Stimulated activated naive B cell treated with anti-CD40 and anti-IgM and Interleukin-4, amounts not matched to agents 10 μg/mL and 1 μg/mL and 100 μg/mL, for 72 hours (primary cell): ENCODE measurements at places on chromosomes 2 and 18.

DNA sequence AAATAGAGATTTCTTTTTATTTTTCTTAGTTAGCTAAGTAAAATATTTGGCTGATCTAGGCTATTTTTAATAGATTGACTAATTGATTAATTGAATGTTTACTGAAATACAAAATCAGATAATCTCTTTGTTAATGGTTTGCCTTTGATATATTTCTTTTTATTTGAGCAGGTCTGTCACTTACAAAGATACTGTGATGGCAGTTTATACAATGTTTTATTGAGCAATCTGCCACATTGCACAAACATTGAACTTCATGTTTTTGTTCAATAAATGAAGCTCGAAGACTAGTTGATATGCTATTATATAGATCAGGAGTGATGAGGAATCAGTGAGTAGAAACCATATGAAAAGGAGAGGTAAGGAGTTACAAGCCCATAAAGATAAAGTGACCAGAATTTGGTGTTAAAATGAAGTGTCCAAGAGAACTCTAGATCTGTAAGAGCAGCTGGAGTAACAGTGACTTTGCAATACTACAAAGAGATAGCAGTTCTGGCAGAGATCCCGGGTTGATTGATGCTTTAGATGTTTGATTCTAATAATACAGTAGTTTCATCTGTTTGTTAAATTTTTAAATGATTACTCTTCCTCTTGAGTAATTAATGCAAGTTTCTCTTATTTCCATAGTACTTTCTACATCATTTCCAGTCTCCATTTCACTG, 574.2 kb downstream of the CCDC85A start:
- DNase-seq = no peak

- no peak for DNase-seq
Observed at GRCh38 chr2:10119601-10120157, 2.9 kb upstream of the RRM2 start.

GRCh38 chr2:86064006-86064405, 41.7 kb downstream of the POLR1A start:
- no peak for DNase-seq

DNA sequence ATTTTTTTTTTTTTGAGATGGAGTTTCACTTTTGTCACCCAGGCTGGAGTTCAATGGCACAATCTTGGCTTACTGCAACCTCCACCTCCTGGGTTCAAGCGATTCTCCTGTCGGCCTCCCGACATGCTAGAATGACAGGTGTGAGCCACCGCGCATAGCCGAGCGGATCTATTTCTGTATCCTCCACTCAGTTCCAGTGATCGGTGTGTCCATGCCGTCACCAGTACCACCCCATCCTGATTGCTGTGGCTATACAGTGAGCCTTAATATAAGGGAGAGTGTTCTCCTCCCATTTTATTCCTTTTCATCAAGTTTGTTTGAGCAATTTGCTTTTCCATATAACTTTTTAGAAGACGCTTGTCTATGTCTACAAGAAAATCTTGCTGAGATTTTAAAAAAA, 35.2 kb downstream of the RFX8 start:
- DNase-seq = no peak

DNA sequence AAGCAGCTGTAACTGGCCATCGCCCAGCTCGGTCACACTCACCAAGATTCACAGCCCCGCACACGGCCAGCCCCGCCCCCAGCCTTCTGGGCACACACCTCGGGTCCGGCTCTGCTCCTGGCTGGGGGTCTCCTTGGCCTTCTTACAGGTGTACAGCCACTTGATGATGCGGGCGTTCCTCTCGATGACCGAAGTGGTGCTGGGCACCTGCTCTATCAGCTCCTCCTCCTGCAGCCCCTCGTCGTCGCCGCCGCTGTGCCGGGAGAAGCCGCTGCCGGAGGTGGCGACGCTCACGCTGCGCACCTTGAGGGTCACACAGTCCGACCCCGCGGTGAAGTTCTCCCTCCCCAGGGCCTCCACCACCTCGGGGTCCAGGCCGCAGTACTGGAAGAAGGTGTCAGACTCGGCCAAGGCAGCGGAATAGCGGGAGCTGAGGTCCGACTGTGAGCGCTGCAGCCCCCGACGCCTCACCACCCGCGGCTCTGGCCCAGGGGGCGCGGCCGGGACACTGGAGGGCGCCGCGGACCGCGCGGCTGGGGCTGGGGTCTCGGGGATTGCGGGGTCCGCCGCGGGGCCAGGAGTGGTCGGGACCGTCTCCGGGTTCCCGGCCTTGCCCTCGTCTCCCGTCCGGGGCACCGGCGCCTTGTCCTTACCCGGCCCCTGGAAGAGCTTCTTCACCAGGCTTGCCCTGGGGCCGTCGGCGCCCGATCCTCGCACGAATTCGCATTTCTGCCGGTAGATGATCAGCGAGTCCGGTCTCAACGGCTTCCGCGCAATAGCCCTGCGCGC, 769 bp downstream of the FAM110C start:
- DNase-seq = no peak

- DNase-seq = no peak
Observed at GRCh38 chr2:120780402-120780801, 44.7 kb downstream of the GLI2 start.

GRCh38 chr2:217058791-217059755, 199.2 kb upstream of the TNP1 start:
- no peak for DNase-seq

- no peak for DNase-seq
Observed at GRCh38 chr18:72410399-72410798, 133.7 kb downstream of the CBLN2 start.

DNA sequence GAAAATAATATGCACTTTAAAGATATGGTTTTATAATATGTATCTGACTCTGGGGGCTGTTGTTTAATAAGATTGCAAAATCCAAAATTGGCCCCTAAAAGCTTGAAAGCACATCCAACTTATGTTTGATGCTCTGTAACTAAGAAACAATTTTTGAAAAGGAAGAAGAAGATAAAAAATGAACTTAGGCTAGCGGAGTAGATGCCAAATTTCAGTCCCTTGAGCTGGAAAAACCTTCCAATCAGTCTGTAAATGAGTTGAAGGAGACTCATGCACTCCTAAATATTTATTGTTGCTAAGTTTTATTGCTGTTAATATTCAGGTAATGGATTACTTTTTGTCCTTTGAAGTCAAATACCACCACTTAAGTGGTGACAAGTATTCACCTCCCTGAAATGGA, 465.0 kb downstream of the ZEB2 start:
- DNase-seq = no peak

- DNase-seq = no peak
Observed at GRCh38 chr2:42342795-42343241, 18.2 kb downstream of the COX7A2L start.

DNA sequence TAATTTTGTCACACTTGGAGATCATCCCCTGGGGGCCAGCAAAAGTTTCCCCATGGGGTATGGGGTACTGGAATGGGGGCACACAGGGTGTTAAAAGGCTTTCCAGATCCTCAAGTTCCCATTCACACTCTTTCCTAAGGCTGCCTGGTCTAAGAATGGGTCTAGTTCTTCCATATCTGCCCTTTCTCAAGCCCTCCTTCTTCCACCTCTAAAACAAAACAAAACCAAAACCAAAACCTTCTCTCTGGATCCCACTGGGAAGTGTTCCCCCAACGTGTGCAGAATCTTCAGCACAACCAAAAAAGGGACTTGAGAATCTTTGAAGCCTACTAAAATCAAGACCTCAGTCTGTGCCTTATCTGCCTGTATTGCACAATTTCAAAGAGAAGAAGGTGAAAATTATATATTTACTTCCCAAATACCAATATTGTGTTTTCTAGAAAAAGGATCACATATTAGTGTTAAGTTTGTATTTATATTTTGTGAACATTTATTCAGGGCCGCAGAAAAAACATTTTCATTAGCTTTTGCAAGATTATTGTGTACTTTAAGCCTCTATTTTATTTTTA, 207.2 kb upstream of the TCF4 start:
- no peak for DNase-seq

GRCh38 chr2:160507464-160507863, 13.9 kb upstream of the RBMS1 start:
- no peak for DNase-seq

DNA sequence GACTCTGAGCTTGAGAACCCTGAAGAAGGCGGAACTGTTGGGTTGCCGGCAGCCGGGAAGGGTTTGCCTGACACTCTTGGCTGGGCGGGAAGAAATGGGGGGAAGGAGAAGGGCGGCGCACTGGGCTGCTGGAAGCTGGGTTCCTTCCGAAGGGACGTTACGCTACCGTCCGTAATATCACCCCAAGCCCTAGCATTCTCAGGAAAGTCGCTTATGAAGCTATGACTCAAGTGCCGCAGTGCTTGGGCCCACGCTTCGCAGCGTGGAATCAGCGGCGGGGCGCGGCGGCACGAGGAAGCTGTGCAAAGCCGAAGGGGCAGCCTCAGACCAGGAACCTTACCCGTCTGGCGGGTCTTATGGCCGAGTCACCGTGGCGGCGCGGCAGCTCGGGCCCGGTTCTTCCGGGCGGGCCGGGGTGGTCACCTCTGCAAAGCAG, 50.2 kb upstream of the SIGLEC15 start:
- peak; percentile 70 for DNase-seq

DNA sequence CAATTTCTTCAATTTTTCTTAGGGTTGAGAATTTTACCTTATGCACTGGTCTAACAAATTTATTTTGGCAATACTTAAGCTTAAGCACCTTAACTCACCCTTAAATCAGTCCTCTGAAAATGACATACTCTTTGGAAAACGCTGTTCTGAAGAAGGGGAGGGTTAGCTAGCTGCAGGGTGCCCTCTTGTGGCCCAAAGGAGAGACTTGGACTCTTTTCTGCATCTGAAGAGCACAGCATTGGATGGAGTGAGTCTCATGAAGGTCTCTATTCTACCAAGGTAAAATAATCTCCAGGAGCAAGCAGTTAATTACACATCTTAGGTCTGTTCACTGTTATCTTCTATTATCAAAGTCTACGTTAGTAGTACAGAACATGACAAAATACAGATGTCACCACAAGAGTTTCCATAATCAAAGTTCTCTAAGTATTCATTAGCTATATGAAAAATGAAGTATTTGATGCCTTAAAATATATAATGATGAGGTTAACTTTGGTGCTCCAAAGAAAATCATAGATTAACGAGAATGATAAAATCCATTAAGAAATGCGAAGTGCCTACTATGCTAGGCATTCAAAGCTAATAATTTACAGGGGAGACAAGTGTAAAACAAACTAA, 24.4 kb downstream of the PUM2 start:
- DNase-seq = no peak

GRCh38 chr2:118473846-118474540, 373.5 kb downstream of the EN1 start:
- no peak for DNase-seq

GRCh38 chr2:157431176-157431575, 12.7 kb downstream of the CYTIP start:
- no peak for DNase-seq

- DNase-seq = no peak
Observed at GRCh38 chr2:171271386-171271785, 110.7 kb upstream of the TLK1 start.

GRCh38 chr2:100995309-100996075, 6.6 kb upstream of the RPL31 start:
- no peak for DNase-seq

GRCh38 chr2:85318222-85319074, 9.3 kb downstream of the TGOLN2 start:
- peak; percentile 20 for DNase-seq
